ENCODE measurements at places on chromosomes 12 and 14.

DNA sequence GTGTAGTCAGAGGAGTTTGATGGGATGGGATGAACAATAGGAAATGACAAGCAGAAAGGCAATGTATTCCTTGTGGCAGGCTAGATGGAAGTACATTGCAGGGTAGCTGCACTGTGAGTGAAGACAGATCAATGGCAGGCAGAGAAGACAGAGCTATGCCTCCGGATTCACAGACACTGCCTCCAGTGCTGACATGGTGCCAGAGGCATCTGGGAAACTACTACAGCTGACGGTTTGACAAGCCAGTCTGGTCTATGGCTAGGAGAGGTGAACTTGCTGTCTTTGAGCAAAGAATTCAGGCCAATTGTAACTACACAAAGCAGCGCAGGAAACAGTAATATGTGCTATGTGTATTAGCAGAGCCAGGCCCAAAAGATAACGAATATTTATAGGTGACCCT is 193.5 kb downstream of the DIO2 start:
- no peak for DNase-seq

GRCh38 chr12:2683283-2684025 is 111.3 kb upstream of the FKBP4 start:
- peak; percentile 46 for DNase-seq

DNA sequence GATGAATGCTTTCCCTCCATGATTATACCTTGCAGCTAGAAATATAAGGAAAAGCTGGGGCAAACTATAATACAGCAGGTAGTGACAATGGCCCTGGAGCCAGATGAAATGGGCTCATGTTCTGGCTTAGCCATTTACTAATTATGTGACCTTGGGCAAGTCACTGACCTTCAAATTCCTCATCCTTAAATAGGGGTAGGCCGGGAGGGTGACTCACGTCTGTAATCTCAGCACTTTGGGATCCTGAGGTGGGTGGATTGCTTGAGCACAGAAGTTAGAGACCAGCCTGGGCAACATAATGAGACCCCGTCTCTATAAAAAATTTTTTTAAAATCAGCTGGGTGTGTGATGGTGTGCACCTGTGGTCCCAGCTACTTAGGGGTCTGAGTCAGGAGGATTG is 155.4 kb downstream of the C12orf75 start:
- DNase-seq = no peak

DNA sequence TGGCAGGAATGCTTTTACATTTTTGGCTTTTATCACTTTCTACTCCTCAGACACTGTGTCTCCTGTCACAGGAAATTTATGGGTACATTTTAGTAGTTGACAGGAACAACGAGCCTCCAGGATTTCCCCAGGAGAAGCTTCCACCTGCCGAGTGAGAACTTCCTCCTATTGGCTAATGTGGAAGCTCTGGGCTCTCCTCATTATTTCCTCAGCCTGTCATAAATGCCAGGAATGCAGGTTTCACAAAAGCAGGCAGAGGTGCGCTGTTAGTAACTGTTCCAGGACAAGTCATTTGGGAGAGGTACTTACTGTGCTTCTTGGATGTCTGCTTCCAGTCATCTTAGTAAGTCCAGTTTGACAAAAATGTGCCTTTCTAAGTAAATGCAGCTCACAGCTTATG is 19.1 kb upstream of the DCP1B start:
- no peak for DNase-seq

GRCh38 chr14:76763096-76764041 is 2.1 kb downstream of the VASH1 start:
- DNase-seq = no peak

GRCh38 chr14:71465316-71465715 is 466.9 kb upstream of the RGS6 start:
- no peak for DNase-seq

DNA sequence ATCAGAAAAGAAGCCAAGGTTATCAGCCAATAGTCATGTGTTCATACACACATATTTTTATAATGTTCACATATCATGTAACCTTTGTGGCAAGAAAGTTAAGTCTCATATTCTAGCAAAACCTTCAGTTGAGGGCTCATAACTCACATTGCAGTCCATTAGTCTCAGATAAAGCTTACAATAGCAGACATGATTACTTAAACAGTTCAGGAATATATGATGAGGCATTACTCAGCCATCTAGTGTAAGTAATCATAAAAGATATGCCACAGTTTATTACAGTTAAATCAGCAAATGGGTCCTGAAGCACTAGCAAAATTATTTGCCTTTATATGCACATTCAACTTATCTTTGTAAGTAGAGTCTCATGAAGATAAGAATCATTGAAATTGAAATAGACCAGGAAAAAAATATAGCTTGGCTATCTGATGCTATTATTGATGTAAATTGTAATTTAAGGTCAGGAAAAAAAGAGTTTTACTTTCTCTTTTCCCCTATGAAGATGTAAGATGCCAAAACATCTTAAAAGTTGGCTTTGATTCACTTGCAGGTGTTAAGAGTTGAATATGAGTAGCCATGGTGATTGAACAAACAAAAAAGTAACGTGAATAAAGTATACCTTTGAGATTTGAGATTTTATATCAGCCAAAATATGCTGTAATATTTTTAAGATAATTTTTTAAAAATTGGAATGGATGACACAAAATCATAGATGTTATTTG is 537.0 kb downstream of the SLC6A15 start:
- no peak for DNase-seq

GRCh38 chr12:91383099-91383498 is 200.5 kb upstream of the DCN start:
- no peak for DNase-seq

DNA sequence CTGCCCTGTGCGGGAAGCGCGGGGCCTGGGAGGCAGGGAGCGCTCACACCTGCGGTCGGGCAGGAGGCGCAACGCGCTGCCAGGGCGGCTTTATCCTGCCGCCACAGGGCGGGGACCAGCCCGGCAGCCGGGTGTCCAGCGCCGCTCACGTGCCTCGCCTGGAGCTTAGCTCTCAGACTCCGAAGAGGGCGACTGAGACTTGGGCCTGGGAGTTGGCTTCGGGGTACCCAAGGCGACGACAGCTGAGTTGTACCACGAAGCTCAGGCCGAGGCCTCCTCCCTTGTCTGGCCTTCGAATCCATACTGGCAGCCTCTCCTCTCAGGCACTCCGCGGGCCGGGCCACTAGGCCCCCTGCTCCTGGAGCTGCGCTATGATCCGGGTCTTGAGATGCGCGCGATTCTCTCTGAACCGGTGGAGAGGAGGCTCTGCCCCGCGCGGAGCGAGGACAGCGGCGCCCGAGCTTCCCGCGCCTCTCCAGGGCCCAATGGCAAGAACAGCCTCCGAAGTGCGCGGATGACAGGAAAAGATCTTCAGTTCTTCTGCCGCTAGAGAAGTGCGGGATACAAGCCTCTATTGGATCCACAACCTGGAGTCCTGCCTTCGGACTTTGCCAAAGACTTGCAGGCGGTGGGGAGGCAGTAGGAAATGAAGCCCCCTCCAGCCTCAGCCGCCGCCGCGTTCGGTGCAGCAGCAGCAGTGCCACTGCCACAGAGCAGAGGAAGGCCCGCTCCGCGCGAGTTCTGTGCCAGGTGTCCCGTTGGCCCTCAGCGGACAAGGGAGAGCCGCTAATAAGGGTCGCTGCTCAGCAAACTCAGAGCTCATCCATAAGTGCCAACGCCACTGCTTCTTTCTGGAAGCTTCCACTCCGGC is 6.8 kb downstream of the SIX1 start:
- DNase-seq = no peak
